Hematopoietic multipotent progenitor cell treated with erythropoietin and hydrocortisone succinate and interleukin-3 and kit ligand, for 6 days (in vitro differentiated cells): ENCODE measurements at places on chromosomes 11 and 22.
A peak's percentile ranks its signal among the peaks of the same experiment; 100 is the strongest.

GRCh38 chr11:68659158-68659921, 25.0 kb upstream of the GAL start:
- peak; percentile 40 for DNase-seq

GRCh38 chr11:3867209-3868091, 12.0 kb downstream of the STIM1 start:
- peak; percentile 85 for DNase-seq

DNA sequence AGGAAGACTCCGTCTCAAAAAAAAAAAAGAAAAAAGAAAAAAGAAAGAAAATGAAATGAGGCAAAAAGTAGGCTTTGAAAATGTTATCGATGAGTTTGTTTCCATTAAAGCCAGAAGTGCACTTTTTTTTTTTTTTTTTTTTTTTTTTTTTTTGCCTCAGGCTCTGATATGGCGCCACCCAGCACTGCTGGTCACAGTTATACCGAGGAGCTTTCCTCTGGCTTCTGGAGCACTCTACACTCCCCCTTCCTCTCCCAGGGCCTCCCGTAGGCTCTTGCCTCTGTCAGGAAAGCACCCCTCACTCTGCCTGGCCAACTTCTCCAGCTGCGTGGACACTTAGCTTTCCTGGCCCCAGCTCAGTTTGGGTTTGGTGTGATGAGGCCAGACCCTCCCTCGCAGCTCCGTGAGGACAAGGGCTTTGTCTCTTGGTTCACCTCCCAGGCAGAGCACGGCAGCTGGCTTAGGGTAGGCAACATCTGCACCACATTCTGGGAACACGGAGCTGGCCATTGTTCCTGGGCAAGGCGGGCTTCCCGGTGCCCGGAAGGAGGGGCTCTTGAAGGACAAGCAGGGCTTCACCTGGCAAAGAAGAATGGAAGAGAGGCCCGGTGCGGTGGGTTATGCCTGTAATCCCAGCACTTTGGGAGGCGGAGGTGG, 16.9 kb downstream of the FADS2 start:
- DNase-seq, result no peak

- DNase-seq, result peak; percentile 94
Measured at GRCh38 chr11:38791346-38791961, 2193.4 kb upstream of the RAG2 start.

- peak; percentile 41 for DNase-seq
Measured at GRCh38 chr22:36258701-36259614, 6.0 kb downstream of the APOL1 start.

GRCh38 chr11:120028181-120028896, 109.6 kb downstream of the TRIM29 start:
- no peak for DNase-seq

DNA sequence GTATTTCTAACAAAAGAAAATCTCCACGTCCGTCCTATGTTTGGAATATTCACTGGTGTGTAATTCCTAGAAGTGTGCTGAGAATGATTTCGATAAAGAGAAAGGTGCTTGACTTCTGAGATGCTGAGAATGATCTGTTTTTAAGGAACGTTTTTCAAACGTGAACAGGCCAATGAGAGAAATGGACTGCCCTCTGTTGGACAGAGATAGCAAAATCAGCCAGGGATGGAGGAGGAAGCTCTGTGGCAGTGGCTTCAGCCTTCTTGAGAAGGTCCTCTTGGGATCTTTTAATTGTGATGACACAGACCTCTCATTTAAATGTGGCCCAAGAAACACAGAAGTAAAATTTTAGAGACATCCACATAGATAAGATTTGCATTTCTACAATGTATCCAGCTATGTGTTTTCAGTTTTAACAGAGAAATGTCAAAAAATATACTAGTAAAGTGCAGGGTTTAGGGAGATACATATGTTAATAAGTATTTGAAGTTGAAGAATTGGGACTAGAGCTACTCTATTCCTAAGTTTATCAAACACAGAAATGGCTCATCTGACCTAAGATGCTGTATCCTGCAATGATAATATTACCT, 84.0 kb upstream of the RCN1 start:
- DNase-seq, result peak; percentile 62

- peak; percentile 82 for DNase-seq
Measured at GRCh38 chr11:36097219-36097650, 153.4 kb downstream of the LDLRAD3 start.

DNA sequence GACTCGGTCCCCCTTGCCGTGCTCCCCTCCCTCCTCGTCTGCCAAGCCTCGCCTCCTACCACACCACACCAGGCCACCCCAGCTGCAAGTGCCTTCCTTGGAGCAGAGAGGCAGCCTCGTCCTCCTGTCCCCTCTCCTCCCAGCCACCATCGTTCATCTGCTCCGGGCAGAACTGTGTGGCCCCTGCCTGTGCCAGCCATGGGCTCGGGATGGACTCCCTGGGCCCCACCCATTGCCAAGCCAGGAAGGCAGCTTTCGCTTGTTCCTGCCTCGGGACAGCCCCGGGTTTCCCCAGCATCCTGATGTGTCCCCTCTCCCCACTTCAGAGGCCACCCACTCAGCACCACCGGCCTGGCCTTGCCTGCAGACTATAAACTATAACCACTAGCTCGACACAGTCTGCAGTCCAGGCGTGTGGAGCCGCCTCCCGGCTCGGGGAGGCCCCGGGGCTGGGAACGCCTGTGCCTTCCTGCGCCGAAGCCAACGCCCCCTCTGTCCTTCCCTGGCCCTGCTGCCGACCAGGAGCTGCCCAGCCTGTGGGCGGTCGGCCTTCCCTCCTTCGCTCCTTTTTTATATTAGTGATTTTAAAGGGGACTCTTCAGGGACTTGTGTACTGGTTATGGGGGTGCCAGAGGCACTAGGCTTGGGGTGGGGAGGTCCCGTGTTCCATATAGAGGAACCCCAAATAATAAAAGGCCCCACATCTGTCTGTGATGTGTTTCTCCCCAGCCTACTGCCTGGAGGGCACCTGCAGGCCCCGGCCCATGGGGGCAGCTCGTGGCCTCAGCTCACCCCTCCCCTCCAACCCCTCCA, 29.8 kb downstream of the CAPN1 start:
- DNase-seq, result no peak

GRCh38 chr11:26244207-26244606, 87.7 kb upstream of the ANO3 start:
- DNase-seq, result no peak

DNA sequence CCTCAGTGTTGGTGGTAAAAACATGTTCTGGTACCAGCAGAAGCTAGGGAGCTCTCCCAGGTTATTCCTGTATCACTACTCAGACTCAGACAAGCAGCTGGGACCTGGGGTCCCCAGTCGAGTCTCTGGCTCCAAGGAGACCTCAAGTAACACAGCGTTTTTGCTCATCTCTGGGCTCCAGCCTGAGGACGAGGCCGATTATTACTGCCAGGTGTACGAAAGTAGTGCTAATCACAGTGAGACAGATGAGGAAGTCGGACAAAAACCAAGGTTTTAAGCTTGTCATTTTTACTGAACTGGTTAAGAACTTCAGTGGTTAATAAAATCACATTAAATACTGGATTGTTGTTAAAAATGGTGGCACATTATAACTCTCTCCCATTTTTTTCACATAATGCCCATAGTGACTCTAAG, 42.6 kb upstream of the VPREB1 start:
- DNase-seq, result no peak

- no peak for DNase-seq
Measured at GRCh38 chr11:15720460-15720859, 605.7 kb downstream of the INSC start.

- no peak for DNase-seq
Measured at GRCh38 chr11:126186025-126186698, 25.3 kb downstream of the RPUSD4 start.

DNA sequence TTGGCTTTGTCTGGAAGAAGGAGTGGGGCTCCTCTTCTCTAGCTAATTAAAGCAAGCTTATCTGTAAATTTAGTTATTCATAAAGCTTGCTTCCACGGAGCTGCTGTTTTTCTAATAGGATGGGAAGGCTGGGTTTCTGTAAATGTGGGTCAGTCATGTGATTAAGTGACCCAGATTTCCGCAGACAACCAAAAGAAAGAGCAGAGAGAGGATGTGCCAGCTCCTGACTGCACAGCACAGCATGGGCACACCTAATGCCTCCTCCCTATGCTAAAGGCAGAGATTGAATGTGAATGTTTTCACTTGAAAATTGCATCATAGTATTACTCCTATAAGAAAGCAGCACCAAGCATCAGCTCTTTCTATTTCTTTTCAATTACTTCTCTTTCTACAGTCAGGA, 160.2 kb downstream of the FAT3 start:
- no peak for DNase-seq

- no peak for DNase-seq
Measured at GRCh38 chr11:1405186-1406020, 15.7 kb downstream of the BRSK2 start.

- DNase-seq, result no peak
Measured at GRCh38 chr22:39717099-39717498, 146.5 kb downstream of the CACNA1I start.

DNA sequence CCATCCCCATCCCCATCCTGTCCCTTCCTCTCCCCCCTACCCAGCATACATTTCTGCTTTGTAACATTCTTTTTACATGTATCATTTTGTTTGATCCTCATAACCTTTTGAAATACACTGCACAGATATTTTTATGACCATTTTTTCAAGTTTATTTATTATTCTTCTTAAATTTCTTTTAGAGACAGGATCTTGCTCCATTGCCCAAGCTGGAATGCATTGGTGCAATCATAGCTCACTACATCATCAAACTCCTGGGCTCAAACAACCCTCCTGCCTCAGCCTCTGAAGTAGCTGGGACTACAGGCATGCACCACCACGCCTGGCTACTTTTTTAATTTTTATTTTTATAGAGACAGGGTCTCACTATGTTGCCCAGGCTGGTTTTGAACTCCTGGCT, 99.4 kb upstream of the AKIP1 start:
- no peak for DNase-seq

GRCh38 chr11:65298131-65298535, 16.5 kb upstream of the CDC42EP2 start:
- no peak for DNase-seq

DNA sequence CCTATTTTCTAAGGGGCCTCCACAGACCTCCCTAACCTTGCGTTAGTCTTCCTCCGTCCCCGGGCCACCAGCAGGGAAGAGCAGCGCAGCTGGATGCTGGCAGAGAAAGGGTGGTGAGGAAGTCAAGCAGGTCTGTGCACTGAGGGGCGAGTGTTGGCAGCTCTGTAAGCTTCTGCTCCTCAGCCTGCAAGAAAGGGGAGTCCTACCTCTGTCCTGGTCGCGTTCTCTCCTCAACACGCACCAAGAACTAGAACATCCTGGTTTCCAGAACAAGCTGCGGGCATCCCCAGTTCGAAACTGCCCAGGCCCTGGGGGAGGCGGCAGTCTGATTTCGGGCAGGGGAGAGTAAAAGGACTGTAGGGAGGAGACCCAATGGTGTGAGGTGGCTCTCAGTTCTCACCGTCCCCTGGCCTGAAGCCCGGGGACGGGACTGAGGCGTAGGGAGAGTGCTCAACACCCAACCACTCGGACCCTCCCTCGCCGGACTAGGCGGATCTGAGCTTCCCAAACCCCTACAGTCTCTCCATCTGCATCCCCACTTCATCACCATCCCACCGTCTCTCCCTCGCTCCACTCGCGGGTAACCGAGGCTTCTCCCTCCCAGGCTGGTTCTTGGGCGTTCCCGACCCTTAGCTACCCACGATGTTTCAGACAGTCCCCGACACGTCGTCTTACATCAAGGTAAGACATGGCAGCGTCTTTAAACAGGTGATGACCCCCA, 7.7 kb upstream of the FLI1 start:
- DNase-seq, result peak; percentile 46

GRCh38 chr11:128182844-128183243, 404.5 kb downstream of the ETS1 start:
- DNase-seq, result peak; percentile 18

- DNase-seq, result no peak
Measured at GRCh38 chr11:128336203-128336602, 251.2 kb downstream of the ETS1 start.

DNA sequence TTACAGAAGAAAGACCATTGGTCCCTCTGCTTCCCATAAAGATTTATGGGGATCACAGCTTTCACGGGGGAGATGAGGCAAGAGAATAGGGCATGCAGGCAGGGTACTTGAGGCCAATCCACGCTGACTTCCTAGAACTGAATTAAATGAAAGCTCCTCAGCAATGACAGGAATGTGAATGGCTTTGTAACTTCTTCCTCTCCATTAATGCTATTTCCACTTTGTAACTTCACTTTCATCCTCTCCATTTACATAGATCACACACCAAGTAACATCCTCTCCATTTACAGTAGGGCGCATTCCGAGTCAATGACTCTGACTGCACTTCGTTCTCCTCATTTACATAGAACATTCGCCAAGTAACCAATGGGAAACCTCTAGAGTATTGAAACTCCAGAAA, 89.8 kb downstream of the PIWIL4 start:
- no peak for DNase-seq

DNA sequence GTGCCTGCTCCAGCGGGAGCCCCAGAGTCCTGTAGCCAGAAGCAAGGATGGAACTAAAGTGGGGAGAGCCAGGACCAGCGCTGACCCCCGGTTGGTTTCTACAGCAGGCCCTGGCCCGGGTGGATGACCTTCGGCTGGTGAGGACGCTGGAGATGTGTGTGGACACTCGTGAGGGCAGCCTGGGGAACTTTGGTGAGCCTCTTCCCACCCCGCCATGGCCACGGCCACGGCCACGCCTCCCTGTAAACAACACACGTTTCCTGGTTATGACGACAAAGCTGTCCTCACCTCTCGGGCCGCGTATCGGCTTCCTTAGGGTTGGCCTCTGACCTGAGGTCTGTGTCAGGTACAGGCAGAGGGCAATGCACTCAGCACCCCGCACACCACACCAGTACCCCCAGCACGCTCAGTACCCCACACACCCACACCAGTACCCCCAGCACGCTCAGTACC, 4.1 kb downstream of the LRRC56 start:
- DNase-seq, result no peak

GRCh38 chr11:2776351-2777061, 76.7 kb upstream of the KCNQ1OT1 start:
- DNase-seq, result no peak

DNA sequence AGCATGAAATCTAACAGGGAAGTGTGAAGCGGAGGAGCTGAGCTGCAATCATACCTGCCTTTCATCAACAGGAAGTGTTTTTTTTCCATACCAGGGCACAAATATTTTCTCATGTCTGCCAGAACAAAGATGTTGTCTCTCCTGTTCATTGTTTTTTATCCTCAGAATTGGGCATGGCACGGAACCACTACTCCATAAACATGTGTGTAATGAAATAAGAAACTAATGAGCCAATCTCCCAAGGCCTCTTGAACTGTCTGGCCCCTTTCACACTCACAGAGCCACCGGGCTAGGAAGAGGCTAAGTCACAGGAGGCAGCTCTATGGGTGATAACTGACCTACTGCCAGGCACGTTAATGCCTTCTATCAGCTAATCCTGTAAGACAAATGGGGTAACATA, 124.4 kb downstream of the ETS1 start:
- no peak for DNase-seq

DNA sequence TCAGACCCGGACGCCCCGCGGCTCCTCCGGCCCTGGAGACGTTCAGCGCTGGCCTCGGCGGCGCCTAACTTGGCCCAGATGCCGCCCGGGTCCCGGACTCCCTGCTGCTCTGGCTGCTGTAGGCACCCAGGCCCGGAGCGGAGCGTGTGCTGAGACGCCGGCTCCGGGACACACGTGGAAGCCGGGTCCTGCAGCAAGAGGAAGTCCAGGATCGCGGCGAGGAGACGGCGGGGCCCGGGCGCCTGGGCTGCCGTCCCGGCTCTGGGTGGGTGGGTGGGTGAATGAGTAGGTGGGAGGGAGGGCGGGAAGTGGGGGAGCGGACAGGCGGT, 223 bp downstream of the WT1 start:
- peak; percentile 45 for DNase-seq

- DNase-seq, result no peak
Measured at GRCh38 chr11:67662142-67662834, 11.8 kb upstream of the ACY3 start.
